Cerebellar nuclear complex (tissue), 1 donor: ENCODE measurements at places on chromosomes 4 and X.

- DNase-seq = no peak
Observed at GRCh38 chr4:151641983-151642382, 118.8 kb downstream of the GATB start.

- DNase-seq = no peak
Observed at GRCh38 chrX:31706466-31706865, 634.6 kb upstream of the FTHL17 start.

DNA sequence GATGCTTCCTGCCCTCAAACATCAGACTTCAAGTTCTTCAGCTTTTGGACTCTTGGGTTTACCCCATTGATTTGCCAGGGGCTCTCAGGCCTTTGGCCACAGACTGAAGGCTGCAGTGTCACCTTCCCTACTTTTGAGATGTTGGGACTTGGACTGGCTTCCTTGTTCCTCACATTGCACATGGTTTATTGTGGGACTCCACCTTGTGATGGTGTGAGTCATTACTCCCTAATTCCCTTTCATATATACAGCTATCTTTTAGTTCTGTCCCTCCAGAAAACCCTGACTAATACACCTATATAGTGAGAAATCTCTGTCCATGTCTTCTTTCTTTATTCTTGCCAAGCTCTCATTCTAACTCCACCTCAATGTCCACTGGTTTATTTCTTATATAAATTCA lies 736.9 kb upstream of the HS3ST1 start:
- no peak for DNase-seq

GRCh38 chr4:169998981-169999380 lies 27.2 kb downstream of the MFAP3L start:
- DNase-seq = no peak

GRCh38 chr4:97646997-97647396 lies 496.3 kb downstream of the STPG2 start:
- DNase-seq = no peak

DNA sequence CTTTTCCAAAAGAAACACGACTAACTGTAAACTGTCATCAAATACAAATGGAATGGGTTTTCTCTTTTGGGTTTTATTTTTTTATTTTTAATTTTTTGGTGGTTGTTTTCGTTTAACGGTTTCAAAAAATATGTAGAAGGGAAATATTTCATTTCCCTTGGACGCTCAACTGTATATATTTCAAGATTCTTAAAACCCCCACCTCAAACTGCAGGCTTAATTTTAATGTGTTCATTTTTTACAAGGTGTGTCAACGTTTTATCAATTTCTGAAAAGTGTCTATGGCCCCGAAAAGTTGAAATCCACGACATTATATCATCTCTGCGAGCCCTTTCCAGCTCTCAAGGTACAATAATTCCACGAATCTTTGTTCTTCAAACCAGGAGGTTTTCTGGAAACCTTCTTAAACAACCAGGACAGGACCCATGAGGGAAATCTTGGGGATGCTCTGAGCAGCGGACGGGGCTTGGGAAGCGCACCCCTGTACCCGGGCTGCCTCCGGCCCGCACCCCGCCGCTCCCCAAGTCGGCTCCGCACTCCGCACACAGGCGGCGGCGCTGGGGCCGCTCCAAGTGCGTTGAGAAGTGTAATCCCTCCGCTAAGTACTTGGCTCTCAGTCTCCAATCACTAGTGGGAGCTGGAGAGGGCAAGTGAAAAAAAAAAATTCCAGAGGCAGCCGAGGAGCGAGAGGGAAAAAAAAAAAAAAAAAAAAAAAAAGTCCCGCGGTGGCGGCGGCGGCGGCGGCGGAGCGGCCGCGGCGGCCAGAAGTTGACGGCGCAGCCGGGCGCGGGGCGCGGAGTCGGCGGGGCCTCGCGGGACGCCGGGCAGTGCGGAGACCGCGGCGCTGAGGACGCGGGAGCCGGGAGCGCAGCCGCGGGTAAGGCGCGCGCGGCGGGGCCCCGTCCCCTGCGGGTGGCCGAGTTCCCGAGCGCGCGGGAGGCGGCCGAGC lies at the start of gene BMPR1B:
Gene BMPR1B (plus strand): TSS at position 764 of the 949 bp plus-strand sequence. CDS start 346,470 bp downstream, outside the sequence.
- DNase-seq = no peak

DNA sequence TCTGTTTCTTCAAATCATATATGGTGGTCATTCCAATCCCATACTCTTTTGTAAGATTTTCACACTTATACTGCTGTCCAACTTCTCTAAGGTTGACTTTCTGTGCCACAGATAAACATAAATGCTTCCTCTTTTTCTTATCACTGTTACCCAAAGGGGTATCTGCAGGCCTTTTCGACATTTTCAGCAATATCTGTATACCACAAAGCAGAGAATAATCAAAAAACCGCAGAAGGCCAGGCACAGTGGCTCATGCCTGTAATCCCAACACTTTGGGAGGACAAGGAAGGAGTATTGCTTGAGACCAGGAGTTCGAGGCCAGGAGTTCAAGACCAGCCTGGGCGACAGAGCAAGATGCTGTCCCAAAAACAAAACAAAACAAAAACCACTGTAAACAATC lies 3.1 kb upstream of the RFC1 start:
- no peak for DNase-seq

DNA sequence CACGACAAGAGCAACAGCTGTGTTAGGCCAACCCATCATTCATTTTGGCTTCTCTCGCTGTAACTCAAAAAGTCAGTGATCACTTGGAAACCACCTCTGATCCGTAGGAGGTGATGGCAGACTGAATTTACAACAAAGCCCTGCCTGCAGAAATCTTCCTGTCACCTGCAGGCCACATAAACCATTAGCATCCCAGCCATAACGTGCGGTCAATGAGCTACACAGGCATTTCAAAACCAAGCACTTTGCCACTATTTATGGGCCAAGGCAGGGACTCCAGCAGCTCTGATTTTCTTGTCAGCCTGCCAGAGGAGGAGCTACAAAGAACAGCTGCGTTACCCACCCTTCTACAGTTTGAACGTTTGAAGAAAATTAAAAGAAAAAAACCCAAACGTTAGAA lies 228.1 kb upstream of the PPARGC1A start:
- no peak for DNase-seq

DNA sequence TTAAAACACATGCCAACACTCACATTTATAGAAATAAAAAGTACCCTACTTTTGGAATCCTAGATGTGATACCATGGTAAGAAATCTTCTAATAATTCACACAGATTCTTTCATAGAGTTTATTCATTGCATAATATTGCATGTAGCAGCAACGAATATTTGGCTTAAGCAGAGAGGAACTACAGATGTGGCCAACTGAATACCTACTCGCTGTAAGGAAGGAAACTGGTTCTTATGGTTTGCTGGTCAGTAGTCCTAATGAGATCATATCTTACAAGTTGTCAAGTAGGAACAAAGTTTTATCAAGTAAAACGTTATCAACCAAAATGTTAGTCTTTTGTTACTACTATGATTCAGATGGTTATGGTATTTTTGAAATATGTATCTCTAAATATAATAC lies 996.1 kb downstream of the PDHA2 start:
- no peak for DNase-seq

GRCh38 chr4:48340276-48340964 lies 909 bp upstream of the SLAIN2 start:
- no peak for DNase-seq

DNA sequence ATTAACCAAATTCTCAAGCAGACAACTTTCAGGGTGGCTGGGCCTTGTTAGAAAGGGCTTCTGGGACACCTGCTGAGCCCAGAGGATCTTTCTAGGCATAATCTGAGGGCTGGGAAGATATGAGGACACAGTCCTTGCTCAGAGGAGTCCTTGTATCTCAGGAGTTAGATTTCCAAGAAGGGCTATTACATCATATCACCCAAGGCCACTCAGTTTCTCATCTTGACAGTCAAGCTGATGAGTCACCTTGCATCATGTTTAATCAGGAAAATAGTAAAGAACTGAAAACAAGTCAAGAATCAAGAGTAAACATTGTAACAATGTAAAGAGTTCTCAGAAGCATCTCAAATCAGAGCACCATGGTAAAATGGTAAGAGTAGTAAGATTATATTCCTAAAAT lies 4.0 kb downstream of the PCYT1B start:
- DNase-seq = no peak

GRCh38 chr4:144575181-144575580 lies 70.8 kb upstream of the HHIP start:
- no peak for DNase-seq

GRCh38 chr4:33162122-33162521 lies 2442.0 kb downstream of the PCDH7 start:
- no peak for DNase-seq
